Lower leg skin (tissue), 4 donors: ENCODE measurements at places on chromosomes 1 and 21.

GRCh38 chr1:152442765-152443164 is 28.7 kb upstream of the CRNN start:
- no peak for DNase-seq

- peak; percentile 82 for DNase-seq
Measured at GRCh38 chr21:43775795-43776430, at the start of gene CSTB. TSS of gene CSTB (minus strand) at chr21:43776308. CDS start at chr21:43776269, 39 bp downstream.

- DNase-seq: peak; percentile 92
Measured at GRCh38 chr1:109792056-109792831, 28.5 kb upstream of the EPS8L3 start.

DNA sequence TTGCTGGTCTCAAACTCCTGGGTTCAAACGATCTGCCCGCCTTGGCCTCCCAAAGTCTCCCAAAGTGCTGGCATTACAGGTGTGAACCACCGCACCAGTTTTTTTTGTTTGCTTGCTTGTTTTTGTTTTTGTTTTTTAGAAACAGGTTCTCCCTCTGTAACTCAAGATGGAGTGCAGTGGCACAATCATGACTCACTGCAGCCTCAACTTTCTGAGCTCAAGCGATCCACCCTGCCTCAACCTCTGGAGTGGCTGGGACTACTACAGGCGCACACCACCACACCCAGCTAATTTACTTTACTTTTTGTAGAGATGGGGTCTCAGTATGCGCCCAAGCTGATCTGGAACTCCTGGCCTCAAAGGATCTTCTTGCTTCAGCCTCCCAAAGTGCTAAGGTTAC is 47.3 kb upstream of the USP1 start:
- peak; percentile 21 for DNase-seq

GRCh38 chr1:191096405-191096804 is 618.7 kb upstream of the BRINP3 start:
- DNase-seq: no peak

- no peak for DNase-seq
Measured at GRCh38 chr1:219837274-219837993, 90.9 kb downstream of the SLC30A10 start.

GRCh38 chr1:112849425-112850033 is 106.5 kb downstream of the SLC16A1 start:
- no peak for DNase-seq

DNA sequence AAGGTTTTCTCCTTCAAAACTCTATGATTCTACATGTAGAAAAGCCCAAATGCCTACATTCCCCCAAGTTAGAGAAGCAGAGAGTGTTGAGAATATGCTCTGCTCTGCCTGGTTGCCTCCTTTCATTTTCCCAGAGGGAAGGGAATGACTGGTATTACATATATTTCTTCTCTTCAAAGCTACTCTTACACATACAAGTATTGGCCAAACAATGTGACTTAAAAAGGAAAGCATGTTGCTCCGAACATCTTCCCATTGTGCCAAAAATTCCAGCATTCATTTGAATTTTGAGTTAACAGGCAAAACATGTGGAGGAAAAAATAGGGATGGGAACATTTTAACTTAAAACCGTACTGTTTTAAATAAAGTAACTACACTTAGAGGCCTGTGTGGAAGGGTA is 125.2 kb downstream of the COQ8A start:
- DNase-seq: no peak

- DNase-seq: no peak
Measured at GRCh38 chr1:233586301-233586700, 27.6 kb upstream of the KCNK1 start.

DNA sequence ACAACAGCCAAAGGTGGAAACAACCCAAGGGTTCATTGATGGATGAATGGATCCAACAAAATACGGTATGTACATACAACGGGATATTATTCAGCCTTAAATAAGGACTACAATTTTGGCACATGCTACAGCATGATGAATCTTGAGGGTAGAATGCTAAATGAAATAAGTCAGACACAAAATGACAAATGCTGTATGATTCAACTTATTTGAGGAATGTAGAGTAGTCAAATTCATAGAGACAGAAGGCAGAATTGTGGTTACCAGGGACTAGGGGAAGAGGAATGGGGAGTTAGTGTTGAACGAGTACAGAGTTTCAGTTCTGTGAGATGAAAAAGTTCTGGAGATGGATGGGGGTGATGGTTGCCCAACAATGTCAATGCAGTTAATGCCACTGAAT is 118.0 kb upstream of the PAXBP1 start:
- DNase-seq: no peak

GRCh38 chr1:215631040-215631439 is 63.9 kb downstream of the KCTD3 start:
- no peak for DNase-seq

GRCh38 chr21:40803101-40803500 is 43.9 kb downstream of the DSCAM start:
- no peak for DNase-seq

DNA sequence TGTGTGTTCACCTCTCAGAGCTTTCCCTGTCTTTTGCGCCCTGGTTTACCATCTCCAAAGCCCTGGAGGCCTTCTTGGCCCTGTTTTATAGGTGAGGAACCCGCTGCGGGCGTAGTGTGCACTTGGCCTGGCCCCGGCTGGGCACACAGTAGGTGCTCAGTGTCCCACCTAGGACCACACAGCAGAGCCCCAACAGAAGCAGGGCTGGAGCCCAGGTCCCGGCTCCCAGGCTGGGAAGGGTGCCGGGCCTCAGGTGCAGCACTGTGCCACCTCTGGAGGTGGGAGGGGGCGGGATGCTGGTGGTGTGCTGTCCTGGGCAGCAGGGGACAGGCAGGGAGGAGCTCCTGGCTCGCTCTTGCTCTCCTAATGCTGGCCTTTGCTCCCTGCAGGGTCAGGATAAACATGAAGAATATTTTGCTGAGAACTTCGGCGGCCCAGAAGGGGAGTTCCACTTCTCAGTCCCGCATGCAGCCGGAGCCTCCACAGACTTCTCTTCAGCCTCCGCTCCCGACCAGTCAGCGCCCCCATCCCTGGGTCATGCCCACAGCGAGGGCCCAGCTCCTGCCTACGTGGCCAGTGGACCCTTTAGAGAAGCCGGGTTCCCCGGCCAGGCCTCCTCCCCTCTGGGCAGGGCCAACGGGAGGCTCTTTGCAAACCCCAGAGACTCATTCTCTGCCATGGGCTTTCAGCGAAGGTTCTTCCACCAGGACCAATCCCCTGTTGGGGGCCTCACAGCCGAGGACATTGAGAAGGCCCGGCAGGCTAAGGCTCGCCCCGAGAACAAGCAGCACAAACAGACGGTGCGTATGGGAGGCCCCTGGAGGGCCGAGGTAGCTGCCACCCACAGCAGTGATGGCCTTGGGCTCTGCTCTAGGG is 24.8 kb downstream of the COQ8A start:
- DNase-seq: no peak

- no peak for DNase-seq
Measured at GRCh38 chr1:192506741-192507155, 68.8 kb upstream of the RGS1 start.

- DNase-seq: no peak
Measured at GRCh38 chr1:229023651-229024300, 247.1 kb upstream of the RAB4A start.

DNA sequence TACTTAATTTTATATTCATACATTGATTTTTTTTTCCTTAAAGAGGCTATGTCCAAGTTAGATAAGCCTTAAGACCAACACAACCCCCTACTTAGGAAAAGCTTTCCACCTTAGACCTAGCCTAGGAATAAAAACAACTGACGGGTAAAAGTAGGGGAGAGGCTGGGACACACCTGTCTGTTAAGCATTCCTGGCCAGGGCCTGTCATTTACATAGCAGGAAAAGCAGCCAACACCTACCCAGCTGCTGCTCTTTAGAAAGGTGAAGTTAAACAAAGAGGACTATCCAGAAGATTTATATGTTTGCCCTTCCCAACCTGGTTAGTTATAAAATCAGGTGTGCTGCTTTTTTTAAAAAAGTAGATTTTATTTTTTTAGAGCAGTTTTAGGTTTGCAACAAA is 29.1 kb upstream of the SAMD13 start:
- no peak for DNase-seq

DNA sequence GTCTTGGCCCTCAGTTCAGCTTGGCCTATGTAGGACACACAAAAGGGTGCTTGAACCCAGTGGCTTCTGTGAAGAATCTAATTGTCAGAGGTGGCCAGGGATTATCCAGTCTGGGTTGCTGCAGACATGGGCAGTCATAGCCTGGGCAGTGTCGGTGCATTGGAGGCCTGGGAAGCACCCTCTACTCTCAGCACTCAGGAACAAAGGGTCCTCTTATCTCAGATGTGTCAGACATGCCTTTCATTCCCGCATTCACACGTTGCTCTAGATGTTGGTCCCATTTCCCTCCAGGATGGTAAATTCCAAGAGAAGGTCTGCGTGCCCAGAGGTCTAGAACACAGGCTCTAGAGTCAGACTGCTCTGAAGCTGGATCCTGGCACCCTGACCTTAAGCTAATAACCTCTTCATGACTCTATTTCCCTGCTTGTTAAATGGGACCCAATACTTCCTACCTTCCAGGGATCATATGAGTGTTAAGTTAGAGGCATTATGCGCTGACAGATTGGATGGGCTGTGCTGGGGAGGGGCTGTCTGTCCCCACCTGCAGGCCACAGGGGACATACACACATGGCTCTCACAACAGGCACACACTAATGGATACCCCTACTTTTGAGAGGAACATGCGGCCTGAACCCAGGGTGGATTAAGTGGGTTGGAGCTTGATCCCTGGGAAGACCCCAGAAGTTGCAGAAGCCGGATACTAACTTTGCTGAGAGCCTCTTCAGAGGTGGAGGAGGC is 16.5 kb upstream of the EDN2 start:
- no peak for DNase-seq

DNA sequence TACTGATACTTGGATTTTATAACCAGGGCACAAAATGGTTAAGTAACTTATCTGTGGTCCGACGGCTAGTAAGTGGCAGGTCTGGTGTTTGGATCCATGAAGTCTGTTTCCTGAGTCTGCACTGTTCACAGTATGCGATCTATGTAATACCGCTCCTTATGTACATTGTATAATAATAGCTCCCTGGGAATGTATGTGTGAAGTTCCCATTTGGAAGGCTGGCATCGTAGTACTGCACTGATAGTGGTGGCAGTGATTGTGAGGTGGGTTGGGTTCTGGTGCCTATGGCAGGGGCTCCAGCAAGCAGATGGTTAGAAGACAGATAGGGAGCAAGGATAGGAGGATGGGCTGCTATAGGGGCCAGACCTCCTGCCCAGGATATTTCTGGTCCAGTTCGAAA is 25.3 kb downstream of the ITSN1 start:
- no peak for DNase-seq

- DNase-seq: peak; percentile 39
Measured at GRCh38 chr1:115454837-115455511, 116.9 kb upstream of the NGF start.

GRCh38 chr1:147080006-147080661 is 92.1 kb downstream of the PRKAB2 start:
- DNase-seq: no peak
